Activated CD4-positive, CD25-positive, alpha-beta regulatory T cell treated with anti-CD3 and anti-CD28 coated beads, Interleukin-2, amount 50 U/mL, for 16 hours (primary cell): ENCODE measurements at places on chromosomes 3 and 15.

- DNase-seq: no peak
These were observed 60.1 kb downstream of the SUMF1 start for GRCh38 chr3:4406746-4407568.

DNA sequence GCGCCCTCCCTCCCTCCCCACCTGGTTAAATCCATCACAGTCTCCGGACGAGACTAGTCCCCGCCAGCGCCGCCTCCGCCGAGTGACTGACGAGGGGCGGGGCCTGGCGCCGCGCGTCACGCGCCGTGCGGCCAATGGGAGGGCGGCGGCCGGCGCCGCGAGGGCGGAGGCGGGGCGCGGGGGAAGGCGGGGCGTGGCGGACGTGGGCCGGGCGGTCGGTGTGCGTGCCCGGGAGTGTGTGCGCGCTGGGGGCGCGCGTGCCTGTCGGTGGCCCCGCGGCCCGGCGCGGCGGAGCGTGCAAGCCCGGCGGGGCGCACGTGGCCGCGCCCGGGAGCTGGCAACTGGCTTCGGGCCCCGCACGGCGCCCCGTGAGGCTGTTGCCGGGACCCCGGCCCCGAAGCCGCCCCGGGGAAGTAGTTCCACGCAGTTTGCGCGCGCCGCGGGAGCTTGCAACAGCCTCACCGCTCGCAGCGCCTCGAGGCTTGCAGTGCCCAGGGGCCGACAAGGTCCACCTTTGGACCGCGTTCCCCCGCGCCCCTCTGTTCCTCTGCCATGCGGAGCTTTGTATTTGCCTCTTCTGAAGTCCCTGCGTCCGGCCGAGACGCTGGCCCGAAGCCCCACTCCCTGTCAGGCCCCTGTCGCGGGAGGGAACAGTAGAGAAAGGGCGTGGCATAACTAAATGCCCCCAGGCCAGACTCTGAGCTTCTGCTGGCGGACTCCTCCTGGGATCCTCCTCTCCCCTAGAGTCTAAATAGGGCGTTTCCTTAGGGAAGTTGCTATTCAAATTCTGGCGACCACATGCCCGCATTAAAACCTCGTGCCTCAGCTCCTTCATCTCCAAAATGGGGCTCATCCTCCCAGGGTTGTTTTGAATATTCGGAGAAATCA is 400.9 kb downstream of the SHQ1 start:
- peak; percentile 83 for DNase-seq

DNA sequence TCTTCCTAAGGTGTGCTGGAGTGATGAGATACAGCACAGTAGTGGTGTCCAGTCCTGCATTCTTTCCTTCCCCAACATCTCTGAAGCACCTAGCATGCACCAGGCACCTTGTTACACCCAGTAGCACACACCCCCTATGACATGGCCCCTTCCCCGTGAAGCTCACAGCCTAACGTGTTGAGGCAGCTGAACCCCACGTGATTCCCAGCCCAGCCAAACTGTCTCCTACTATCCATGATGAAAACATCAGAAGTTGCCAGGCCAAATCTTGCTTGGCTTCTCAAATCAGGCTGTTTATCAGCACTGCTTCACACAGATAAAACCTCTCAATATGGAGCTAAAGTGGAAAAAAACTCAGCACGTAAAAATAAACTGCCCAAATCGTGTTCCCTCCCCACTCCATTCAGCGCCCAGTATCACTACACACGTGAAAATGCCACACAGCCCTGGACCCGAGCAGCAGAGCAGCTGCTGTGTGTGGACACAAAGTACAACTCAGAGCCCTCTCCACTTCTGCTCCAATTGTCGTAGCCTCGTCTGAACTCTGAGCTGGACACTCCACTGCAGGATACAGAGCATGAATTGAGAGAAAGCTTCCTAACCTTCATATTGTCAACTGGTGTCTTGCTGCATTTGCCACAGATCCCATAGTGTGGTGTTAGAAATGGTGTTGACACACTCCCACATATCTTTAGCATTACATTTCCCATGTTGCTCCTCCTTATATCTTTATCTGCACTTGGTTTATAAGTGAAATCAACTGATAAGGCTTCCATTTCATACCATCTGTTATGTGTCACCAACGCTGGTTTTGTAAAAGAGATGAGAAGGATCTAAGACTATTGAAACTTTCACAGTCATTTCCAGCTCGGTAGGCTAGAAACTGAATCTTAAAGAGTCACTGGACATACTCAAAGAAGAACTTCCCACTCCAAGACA is 279.8 kb downstream of the RORA start:
- no peak for DNase-seq

- DNase-seq: no peak
These were observed 143.7 kb upstream of the ZNF385D start for GRCh38 chr3:21894459-21895340.

DNA sequence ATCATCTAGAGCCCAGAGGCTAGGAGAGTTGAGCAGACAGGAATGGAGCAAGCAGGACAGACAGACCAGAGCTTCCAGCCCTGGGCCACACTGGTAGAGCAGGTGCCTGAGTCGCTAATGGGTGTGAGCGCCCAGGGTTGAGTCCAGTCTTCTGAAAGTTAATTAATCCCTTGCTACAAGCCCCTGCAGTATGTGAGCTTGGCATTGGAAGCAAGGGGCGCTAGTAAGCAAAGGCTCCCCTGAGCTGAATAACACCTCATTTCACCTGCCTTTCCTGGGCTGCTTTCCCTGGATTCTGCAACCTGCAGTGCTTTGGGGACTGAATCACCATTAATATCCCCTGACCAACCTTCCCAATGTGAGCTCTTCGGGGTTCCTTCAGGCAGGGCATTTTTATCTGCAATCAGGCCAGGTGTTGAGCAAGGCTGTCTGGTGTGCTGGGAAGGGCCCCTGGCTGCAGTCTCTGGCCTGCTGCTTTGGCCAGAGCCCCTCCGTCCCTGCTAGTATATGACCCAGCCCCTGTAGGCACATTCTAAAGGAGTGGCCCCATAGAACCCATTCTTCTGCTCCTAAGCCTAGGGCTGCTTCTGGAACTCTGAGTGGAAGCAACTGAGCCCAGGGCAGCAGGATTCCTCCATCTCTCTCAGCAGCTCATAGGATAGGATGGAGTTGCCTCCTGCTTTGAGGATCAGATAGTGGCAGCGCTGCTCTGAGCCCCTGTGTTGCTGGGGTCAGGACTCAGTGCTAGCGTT is 45.1 kb upstream of the EPHB1 start:
- no peak for DNase-seq

GRCh38 chr15:98530570-98530969 is 117.8 kb upstream of the IGF1R start:
- no peak for DNase-seq

DNA sequence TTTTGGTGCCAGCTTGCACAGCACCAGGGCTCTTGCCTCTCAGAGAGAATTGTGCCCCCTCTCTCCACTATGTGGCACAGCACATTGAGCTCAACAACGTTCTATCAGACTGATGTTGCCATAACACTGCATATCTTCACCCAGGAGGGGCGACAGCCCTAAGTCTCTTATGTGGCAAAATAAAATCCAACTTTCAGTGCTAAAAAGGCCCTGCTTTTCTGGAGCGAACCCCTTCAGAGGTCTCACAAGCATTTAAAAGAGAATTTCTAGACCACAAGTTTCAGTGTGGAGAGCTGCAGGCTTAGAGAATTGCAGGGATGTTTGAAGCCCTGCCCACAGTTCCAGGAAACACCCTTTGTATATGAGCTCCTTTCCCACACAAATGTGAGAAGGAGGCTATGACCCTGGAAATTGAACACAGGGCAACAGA is 85.5 kb downstream of the LIPC start:
- no peak for DNase-seq

DNA sequence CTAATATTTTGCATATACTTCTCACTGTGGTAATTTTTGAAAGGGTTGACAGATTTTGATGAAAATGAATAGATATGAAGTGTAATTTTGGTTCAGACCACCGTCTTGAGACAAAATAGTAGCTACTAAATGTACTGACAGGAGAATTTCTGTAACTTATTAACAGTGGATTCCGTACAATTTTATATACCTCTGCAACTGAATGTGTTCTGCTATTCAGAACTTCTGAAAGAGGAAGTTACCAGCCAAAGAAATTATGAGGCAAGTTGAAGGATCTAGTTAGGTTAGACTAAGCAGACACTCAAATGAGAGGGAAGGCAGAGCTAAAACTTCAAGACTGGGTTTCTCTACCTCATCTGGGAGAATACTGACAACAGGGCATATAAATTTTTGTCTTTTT is 29.4 kb downstream of the GAP43 start:
- DNase-seq: no peak

DNA sequence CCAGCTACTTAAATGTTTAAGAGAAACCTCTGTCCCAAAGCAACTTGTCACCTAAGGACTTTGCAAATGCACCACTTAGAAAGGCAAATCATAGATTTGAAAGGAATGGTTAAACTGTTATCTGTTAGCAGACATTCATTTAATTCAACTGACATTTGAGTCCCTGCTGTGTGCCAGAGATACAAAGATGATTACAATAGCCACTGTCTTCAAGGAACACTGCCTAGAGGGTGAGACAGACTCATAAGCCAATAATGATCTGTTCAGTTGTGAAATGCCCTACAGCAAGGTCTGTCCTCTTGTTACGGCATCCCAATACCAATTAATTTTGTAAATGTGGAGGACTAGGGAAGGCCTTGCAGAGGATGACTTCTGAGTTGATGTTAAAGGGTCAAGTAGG is 113.1 kb downstream of the ATG7 start:
- DNase-seq: no peak

DNA sequence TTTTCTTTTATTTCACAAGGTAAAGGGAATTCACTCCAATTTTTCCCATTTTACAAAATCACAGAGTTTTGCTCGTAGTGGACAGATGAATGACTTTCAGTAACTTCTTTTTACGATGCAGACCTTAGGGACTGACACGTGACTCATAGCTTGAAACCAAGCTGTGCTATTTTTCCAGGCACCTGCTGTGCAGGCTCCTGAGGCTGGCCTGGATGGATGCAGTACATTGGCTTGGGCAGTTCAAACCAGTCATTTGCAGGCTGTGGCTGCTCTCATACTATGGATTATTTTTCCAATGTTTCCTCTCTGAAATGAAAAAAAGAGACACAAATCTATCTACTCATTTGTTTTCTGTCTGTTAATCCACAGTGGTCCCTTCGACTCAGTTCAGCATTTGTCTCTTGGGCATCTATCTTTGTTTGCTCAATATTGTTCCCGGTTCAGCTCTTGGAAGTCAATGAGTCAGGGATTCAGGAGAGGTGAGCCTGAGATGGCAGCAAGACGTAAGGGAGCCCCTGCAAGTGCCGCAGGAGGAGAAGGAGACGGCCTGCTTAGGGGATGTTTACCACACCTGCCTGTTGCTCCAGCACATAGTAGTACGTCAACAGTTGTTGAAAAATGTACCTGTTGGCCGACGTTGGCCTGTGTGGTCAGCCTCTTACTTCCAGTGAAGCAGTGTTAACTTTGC is 92.8 kb downstream of the SV2B start:
- DNase-seq: no peak

DNA sequence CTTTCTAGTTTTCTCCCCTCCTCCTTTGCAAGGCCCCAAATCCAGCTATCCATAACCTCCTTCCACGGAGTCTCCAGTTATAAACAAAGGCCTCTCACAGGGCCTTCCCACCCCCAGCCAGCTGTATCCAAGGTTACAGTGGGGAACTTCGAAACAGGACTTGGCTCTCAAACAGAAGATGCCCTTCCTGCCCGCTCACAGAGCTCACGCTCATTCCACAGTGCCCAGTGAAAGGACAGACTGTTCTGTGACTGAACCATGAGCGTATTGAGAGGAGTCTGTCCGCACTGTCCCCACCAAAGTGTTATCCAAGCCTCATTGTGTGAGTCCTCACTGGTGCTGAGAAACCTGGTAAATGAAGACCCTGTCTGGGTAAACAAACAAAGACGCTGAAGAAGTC is 35.4 kb downstream of the ARHGAP31 start:
- DNase-seq: no peak

- DNase-seq: no peak
These were observed 5.9 kb upstream of the PPP1R2 start for GRCh38 chr3:195548987-195549386.

DNA sequence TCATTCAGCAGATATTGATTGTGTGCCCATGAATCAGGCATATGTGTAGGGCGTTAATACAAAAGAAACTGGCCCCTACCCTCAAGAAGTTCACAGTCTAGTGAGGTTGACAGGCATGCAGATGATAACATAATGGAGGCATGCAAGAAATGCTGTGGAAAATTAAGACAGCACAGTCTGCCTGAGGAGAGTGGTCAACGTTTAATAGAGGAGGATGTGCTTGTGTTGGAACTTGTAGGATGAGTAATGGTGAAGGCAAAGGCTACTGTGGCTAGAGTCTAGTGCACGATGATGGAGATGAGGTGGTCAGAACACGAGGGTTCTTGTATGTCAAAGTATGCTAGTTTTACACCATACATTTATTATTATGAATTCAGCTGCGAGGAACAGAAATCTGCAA is 295.7 kb downstream of the SOX2 start:
- no peak for DNase-seq

- no peak for DNase-seq
These were observed 52.7 kb downstream of the SNTN start for GRCh38 chr3:63705092-63705645.

DNA sequence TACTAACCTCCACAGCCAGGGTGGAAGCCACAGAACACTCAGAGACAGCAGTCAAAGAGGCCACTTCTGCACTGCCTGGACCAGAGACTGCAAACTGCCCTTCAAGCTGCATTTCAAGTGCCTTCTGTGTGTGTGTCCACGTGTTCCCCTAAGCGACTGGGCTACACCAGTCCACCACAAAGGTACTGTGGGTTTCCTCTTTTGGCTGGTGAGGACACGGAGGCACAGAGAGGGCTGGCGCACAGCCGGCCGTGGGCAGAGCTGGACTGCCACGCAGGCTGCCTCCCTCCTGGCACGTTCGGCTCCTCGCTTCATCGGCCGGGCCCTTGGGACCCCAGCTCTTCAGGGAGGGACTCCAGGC is 60.9 kb downstream of the MGLL start:
- no peak for DNase-seq

- DNase-seq: no peak
These were observed 141.0 kb downstream of the LPP start for GRCh38 chr3:188294823-188295487.

DNA sequence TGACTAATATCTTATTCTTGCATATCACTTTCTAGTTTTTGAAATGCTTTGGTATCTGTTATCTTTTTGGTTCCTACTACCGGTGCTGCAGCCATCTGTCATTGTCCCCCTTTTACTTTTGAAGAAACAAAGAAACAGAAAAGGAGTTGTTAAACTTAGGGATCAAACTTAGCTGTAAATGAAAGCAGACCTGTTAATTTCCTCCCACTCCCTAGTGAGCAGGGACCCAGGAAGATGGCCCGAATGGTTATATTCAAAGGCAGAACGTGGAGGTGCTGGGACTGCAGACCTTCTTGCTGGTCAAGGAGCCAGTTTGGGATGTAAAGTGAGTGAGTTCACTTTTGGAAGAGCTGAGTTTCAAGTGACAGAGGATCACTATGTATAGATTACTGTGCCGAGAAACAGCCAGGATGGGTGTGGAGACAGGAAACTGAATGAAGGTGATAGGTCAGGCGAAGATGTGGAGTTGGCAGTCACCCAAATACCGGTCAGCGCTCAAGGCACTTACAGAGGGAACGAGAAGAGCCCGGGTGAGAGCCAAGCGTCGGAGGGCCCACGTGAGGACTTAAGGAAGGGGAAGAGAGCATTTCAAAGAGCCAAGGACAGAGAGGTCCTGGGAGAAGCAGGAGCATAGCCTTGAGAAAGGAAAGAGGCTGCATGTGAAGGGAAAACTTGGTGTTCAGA is 20.1 kb downstream of the KBTBD8 start:
- no peak for DNase-seq
